ENCODE measurements at places on chromosomes 13 and 19.

DNA sequence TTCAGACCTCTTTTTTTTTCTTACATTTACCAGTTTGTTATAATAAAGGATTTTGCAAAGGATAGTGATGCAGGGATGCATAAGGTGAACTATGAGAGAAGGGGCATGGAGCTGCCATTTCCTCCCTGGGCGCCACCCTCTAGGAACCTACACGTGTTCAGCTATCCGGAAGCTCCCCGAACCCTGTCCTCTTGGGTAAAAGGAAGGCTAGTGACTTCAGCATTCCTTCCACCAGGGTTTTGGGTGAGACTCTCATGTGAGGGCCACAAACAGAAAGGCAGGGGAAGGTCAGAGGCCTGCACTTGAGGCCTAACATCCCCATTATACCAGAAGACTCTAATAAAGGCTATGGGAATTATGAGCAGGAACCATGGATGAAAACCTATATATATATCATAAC, 57.3 kb downstream of the IFT88 start:
- no peak for DNase-seq

DNA sequence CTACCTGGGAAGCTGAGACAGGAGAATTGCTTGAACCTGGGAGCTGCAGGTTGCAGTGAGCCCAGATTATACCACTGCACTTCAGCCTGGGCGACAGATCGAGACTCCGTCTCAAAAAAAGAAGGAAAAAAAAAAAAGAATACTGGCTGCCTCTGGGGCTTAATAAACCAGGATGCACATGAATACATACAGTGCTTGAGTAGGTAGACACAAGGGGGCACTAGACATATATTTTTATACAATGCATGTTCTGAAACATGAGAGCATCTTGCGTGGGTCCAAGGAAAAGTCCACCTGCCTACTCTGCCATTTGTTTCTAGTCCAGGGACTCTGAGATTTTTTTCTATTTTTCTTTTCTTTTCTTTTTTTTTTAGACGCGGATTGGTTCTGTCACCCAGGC, 31.2 kb downstream of the KEAP1 start:
- DNase-seq: no peak

GRCh38 chr13:63025741-63026140, 1610.1 kb upstream of the PCDH20 start:
- DNase-seq: no peak

DNA sequence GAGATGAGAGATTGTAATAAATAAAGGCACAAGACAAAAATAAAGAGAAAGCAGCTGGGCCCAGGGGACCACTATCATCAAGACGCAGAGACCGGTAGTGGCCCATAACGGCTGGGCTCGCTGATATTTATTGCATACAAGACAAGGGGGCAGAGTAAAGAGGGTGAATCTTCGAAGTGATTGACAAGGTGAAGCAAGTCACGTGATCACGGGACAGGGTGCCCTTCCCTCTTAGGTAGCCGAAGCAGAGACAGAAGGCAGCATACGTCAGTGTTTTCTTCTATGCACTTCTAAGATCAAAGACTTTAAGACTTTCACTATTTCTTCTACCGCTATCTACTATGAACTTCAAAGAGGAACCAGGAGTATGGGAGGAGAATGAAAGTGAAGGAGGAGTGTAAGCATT, 4.6 kb upstream of the PRKCG start:
- DNase-seq: no peak

GRCh38 chr19:13095393-13095784, 7.3 kb downstream of the LYL1 start:
- DNase-seq: no peak

GRCh38 chr13:111346101-111346680, 25.7 kb downstream of the TEX29 start:
- no peak for DNase-seq

- no peak for DNase-seq
Measured at GRCh38 chr19:17303940-17304267, 679 bp upstream of the ABHD8 start.

DNA sequence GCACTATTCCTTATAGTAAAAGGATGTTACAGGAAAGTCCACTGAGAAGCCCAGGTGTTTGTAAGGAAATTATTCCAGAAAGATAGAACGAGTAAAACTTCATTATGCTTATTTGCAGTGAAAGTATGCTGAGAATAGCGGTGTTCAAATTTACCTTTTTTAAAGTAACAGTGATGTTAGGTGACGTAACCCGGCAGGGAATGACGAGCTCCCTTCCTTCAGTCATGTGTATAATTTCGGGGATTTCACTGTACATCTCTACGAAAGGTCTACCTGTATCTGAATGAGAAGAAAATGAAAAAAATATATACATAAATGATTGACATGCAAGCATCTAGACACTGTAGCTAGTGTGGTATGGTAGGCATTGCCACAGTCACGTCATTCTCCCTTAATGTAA, 56.9 kb downstream of the FLT1 start:
- no peak for DNase-seq

DNA sequence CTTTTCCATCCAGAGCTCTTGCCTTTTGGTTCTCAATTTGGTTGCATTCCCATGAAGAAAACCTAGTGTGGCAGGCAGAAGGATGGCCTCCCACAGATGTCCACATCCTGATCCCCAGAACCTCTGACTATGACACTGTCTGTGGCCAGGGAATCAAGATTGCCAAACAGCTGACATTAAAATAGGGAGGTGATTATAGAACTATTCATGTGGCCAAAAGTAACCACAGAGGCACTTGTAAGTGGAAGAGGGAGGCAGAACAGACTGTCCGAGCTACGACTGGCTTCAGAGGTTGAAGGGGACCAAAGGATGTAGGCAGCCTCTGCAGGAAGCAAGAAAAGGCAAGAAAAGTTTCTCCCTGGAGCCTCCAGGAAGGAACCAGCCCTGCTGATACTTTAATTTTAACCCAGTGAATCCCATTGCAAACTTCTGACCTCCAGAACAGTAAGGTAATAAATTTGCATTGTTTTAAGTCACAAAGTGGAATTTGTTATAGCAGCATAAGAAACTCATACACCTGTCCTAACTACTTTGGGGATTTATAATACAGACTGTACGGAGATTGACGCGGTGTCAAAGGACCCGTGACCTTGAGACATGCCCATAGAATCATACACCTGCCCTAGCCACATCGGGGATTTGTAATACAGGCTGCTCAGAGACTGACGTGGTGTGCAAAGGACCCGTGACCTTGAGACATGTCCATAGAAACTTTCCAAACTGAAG, 106.5 kb downstream of the ATP11A start:
- DNase-seq: no peak

DNA sequence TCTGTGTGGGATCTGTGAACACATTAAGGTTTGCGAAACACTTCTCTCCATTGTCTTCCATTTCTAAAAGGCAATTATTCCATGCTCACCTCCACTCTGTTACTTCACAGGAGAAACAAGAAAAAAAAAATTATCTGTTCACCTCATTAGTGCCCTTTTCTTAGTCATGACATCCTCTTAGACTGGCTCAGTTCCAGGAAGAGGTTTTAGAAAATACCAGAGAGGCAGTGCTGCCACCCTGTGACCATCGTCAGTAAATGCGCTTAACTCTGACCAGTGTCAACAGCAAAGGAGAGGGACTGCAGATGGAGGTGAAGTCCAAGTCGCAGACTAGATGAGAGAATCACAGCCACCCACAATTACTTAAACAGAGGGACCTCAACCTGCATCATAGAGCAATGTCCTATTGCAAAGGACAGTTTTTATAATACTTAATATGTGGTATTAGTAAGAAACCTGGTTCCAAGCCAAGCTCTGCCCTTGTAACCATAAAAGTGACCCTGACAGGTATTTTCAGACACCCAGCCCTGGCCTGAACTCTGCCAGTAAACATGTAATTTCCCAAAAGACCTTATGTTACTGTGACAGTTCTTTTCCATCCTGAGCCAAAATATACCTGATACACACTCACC, 19.4 kb downstream of the CEACAM21 start:
- no peak for DNase-seq

GRCh38 chr19:51125421-51126075, 842 bp downstream of the SIGLEC9 start:
- no peak for DNase-seq

DNA sequence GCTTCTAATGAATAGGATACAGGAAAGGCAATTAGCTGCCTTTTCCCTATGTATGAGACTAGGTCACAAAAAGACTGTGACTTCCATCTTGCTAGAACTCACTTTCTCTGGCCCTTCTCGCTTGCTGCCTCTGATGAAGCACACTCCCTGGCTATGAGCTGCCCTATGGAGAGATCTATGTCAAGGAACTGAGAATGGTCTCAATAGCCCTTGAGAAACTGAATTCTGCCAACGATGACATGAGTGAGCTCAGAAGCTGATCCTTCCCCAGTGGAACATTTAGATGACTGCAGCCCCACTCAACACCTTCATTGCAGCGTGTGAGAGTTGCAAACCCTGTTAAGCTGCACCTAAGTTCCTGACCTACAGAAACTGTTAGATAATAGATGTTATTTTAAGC, 309.8 kb downstream of the COG6 start:
- no peak for DNase-seq

DNA sequence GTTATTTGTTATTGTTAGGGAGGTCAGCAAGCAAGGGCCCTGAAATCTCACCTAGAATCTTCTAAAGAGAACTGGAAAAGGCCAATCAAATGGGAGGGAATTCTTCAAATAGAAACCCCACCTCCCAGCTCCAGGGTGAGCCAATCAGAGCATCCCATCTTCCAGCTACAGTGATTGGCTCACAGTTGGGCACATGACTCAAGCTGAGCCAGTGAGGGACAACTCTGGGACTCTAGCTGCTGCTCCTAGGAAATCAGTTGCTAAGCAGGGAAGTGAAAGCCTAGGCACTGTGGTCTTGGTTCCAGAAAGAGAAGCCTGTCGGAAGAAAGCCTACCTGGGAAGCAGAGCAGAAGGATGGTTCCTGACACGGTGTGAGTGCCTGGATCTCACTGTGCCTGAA, 13.4 kb downstream of the TM6SF2 start:
- DNase-seq: no peak

- DNase-seq: peak; percentile 73
Measured at GRCh38 chr13:25771641-25772478, 280.0 kb downstream of the SHISA2 start.

DNA sequence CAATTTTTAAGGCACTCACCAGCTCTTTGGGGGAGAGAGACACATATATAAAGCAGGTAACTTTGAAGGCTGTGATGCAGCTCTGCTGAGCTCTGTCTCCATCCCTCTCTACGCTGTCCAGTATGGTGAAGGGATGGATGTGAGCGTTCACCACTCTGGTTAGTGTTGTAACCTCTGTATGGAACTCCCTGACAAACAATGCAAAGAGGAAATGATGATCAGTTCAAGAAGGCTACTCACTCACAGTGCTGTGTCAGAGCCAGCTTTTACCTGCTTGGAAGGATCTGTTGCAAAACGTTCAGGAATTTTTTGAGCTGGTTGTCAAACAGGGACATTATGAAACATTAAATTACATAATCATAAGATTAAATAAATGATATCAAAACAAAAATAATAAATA, 90.8 kb upstream of the SLC10A2 start:
- no peak for DNase-seq

DNA sequence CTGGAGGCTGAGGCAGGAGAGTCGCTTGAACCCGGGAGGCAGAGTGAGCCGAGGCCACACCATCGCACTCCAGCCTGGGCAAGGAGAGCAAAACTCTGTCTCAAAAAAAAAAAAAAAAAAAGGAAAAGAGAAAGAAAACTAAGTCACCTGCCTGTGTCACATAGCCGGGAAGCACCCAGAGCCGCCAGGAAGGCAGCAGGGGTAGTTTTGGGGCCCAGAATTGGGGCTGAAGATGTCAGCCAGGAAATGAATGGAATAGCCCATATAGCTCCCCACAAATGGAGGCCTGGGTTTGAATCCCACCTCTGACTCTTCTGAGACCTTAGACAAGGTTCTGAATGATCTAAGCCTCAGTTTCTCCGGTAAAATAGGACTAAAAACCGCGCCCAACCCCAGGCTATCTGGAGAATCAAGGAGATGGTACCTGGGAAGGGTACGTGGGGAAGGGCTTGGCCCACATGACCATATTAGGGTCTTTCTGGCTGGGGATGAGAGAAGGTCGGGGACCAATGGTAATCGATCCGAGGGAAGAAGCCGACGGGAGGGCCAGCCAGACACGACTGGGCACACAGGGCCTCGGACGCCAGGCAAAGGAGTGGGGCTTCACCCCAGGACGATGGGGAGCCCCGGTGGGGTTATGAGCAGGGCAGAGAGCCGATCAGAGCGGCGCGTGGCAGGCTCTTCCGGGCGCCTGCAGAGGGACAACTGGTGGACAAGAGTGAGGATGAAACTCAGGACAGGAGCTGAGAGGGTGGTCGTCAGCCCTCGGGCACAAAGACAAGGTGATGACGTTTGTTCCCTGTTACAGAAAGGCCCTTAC, 14.4 kb downstream of the CCDC124 start:
- no peak for DNase-seq

- no peak for DNase-seq
Measured at GRCh38 chr13:40132249-40132648, 476.8 kb downstream of the COG6 start.

GRCh38 chr19:10537668-10538067, 6.0 kb upstream of the ATG4D start:
- DNase-seq: no peak

- DNase-seq: no peak
Measured at GRCh38 chr13:102192858-102193257, 209.0 kb downstream of the FGF14 start.

DNA sequence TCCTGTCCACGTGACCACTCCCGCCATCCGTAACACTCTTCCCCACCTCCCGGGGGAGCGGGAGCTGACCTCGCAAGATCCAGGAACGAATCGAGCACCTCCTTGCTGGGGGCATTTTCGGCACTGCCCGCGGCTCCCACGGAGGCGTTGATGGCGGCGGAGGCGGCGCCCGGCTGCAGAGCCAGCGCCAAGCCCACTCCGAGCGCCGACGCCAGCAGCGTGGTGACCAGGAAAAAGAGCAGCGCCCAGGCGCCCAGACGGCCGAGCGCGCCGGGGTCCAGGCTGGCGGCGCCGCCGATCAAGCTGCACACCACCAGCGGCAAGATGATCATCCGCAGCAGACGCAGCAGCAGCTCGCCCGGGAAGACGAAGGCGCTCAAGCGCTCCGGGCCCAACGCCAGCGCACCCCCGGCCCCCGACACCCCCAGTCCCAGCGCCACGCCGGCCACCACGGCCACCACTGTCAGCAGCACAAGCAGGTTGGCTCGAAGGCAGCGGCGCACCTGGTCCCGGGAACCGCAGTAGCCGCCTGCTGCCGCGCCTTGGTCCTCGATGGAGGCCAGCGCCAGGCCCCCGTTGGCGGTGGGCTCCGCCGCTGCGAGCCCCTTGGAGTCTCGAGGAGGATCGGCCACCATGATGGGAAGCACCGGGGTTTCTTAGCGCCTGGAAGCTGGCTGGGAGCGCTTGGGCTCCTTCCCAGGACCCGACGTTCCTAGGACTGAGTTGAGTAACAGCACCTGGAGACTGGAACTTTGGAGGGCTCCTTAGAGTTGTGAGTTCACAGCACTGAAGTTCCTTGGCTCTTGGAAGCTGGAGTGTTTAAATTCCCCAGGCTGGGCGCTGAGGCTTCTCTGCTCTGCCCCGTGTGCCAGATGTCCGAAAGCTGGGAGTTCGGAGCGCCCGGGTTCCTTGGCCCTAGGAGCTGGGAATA, 798 bp downstream of the SLC1A5 start:
- no peak for DNase-seq

GRCh38 chr19:6481541-6482342, at the start of gene DENND1C:
DENND1C (minus strand) TSS chr19:6481787; CDS start chr19:6481695, 92 bp downstream.
- DNase-seq: no peak

- DNase-seq: no peak
Measured at GRCh38 chr13:84994582-84994981, 804.6 kb downstream of the SLITRK6 start.
